ENCODE measurements at places on chromosomes 3 and 15.

DNA sequence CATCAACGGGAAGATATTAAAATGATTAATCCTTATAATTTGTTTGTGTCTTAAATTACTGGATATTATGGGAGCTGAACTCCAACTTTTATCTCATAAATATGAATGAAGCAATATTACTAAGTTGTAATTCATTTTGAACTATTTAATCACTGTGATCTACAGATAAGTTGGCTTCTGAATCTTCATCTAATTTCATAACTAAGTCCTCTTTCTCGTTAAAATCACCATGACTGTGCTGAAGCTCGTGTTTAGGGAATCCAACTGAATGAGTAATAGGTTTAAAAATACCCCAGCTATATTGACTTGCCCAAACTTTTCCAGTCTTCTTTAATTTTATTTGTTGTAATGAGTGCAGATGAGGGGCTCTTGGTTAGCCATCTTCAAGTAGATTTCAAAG is 14.1 kb downstream of the MDFIC2 start:
- DNase-seq = no peak

DNA sequence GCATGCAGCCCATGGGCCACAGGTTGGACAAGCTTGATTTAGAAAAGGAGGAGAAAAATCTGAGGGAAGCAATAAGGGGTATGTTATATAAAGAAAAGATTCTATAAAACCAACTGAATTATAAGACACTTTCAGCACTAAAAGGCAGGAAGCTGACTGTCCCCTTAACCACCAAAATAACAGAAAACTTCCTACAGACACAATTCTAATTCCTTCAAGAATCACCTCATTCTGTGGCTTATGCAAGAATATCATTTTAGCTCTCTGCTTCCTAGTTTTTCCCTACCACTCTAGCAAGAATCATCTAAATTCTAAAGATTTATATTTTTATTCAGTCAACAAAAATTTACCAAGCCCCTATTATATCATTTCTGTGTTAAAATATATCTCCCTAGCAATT is 6.3 kb downstream of the STAG1 start:
- no peak for DNase-seq

DNA sequence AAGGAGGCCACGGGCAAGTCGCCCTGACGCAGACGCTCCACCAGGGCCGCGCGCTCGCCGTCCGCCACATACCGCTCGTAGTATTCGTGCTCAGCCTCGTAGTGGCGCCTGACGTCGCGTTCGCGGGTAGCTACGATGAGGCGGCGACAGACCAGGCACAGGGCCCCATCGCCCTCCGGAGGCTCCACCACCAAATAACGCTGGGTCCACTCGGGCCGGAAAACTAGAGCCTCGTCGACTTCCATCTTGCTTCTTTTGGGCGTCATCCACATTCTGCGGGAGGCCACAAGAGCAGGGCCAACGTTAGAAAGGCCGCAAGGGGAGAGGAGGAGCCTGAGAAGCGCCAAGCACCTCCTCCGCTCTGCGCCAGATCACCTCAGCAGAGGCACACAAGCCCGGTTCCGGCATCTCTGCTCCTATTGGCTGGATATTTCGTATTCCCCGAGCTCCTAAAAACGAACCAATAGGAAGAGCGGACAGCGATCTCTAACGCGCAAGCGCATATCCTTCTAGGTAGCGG is at the start of gene EPM2AIP1:
TSS of gene EPM2AIP1 (minus strand) at position 326 of the 520 bp plus-strand sequence. CDS start at position 272, 54 bp downstream.
- DNase-seq = no peak

DNA sequence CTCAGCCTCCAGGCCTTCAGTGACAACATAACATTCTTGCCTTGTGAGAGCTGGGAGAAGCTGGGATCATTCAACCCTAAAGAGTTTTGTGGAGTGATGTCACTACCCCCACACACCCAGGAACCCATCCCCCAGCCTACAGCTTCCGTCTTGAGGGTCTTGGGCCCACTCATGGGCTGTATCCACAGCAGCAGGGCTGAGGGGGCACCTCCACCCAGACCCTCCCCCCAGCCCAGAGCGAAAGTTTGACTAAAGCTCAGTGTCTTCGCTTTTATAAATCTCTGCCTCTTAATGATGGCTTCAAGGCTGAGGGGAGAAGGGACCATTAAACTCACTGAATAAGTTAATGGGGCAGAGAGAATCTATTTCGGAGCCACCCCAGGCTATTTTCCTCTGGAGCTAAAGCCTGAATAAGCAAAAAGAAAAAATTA is 23.8 kb downstream of the NTRK3 start:
- no peak for DNase-seq

DNA sequence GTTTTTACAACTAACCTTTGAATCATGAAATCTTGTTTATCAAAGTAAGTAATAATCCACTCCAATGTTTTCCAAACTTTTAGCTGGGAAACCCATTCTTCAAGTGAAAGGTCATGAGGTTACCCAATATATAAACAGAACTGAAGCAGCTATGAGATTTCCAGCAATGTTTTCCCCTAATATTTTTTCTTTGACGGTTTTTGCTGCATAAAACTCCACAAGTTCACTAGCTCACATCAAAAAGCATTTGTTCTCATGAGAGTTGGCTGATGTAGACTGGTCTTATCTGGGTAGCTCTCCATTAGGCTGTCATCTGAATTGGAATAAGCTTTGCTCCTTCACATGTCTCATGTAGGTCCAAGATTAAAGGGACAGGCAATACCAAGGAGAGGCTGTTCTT is 241.2 kb upstream of the LRRC3B start:
- DNase-seq = no peak

DNA sequence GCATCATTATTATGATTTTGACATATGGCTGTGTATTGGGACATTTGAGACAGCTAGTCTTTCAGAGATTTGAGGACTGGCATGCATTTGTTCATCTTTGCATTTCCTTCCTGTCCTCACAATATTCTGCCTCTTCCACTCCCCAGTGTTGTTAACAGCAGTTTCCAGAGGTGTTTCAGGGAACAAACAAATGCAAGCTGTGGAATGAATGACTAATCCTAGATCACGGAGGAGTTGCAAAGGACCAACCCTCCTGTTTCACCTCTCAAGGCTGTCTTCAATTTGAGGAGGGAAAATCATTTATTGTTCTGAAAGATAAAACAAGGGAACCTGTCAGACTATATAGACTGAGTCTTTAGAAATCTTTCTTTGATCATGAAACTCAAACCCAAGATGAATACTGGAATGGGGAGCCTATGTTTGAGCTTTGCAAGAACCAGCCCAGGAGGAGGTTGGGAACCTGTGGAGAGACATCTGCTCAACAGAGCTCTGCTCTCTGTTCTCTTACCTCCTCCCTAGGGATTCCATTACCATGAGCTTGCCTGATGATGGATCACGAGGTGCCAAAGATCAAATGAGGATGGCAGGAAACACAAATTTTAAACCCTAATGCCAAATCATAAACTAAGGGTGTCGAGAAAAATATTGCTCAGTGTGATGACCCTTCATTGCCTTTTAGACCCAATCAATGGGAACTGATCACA is 68.5 kb downstream of the SLC7A14 start:
- no peak for DNase-seq

DNA sequence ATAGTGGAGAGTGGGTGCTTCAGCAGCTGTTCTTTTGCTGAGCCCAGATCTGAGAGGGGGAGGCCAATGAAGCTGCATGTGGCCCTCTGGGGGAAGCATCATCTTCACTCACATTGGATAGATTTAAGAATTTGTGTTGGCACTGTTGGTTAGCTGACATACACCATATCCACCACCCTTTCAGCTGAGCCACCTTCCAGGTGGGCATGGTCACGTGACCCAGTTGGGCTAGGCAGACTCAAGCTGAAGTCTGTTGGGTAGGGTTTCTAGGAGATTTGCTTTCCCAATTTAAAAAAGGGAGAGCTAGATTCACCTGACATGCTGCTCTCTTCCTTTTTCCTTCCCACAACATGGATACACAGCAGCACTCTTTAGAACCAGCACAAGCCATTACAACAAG is 311.0 kb downstream of the CHST2 start:
- no peak for DNase-seq

DNA sequence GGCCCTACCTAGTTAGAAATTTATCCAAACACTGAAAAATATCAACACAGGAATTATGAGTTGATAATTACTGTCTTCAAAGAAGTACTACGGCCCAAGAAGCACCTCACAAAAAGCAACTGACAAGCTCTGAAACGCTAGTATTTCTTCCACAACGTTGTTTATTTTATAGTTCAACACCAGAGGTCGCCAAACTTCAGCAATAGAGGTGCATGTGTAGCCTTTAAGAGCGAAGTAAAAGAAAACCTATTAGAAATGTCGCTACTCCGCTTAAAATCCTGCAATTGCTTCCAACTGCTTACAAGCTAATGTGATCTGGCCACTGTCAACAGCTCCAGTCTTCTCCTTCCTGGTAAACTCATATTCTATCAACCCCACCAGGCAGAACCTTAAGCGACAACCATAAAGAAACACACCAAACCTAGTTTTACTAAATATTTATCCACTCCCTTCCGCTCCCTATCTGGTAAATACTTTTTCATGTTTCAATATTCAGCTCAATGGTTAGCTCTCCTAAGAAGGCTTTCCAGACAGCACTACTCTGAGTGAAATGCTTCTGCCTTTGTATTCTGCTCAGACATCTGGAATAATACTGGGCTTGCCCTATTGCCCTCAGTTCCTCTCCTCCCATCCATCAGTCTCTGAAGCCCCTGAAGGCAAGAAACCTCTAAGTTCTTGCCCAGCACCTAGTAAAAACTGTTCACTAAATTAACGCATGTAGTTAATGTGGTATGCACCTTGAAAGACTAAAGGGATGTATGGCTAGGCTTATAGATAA is 110.2 kb downstream of the NR1I2 start:
- no peak for DNase-seq

GRCh38 chr3:45239254-45239653 is 13.2 kb upstream of the TMEM158 start:
- DNase-seq = no peak

GRCh38 chr3:19202303-19202702 is 54.0 kb downstream of the KCNH8 start:
- DNase-seq = no peak

- no peak for DNase-seq
Measured at GRCh38 chr3:183878071-183878470, 6.6 kb downstream of the PARL start.

GRCh38 chr3:153138276-153139210 is 23.5 kb upstream of the RAP2B start:
- DNase-seq = peak; percentile 100

GRCh38 chr15:61762676-61763075 is 297.6 kb downstream of the VPS13C start:
- DNase-seq = no peak

DNA sequence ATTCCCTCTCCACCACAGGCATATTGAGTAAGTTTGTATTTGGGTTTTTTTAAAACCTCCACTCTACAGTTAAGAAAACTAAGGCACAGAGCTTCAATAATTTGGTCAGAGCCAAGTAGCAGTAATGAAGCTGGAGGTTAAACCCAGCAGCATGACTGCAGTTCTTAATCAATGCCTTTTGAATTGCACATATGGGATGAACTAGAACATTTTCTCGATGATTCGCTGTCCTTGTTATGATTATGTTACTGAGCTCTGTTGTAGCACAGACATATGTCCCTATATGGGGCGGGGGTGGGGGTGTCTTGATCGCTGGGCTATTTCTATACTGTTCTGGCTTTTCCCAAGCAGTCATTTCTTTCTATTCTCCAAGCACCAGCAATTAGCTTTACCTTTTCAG is 1.6 kb upstream of the CCR5 start:
- no peak for DNase-seq

DNA sequence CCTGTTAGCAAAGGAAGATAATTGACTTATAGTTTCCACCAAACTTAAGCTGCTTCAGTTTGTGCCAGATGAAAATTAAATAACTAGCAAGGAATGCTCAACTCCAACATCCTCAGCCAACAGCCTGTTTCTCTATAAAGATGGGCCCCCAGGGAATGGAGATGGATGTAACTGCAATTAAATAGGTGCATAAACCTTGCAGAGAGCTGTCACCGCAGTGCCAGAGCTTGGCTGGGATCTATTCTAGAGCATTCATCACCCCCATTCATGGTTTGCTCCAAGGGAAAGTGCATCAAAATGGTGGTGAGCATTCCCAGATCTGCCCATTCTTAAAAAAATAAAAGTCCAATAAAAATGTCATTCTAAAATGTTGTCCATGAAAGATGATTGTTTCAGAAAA is 19.7 kb upstream of the RORA start:
- DNase-seq = no peak

All from PC-9 (cell line).